ENCODE measurements at places on chromosomes 4 and X. TPM values are rescaled to one million over a fixed set of nuclear protein-coding genes. Genes with fewer than 3 reads are reported as not detected.
A peak's percentile ranks its signal among the peaks of the same experiment; 100 is the strongest.

DNA sequence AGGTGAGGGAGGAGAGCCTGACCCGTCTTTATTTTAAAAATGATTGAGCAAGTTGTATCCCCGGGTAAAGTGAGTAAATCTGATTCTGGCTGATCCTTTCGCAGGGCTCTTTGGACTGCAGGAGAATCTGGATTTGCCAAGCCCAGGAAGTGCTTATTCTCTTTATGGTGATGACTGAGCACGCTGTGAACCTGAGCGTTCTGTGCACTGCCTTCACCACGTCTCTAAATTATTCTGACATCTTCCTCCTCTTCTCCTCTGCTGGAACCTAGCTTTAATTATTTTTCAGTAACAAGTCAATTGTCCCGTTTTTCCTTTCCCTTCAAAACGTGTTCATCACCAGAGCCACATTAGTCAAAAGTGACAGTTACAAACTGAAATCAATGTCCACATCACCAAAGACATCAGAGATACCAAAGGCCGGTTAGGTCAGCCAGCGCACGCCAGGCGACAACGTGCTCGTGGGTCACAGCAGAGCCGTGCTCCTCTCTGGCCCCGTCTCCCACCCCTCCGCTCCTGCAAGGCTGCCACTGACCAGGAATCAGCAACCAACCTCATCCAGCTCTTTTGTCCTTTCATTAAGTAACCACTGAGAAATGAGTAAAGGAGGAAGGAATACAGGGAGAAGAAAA, 74.3 kb downstream of the DCTD start:
- no peak for DNase-seq

- peak; percentile 59 for DNase-seq
Observed at GRCh38 chr4:182885738-182886077, 31.5 kb downstream of the DCTD start.

- DNase-seq: peak; percentile 75
Observed at GRCh38 chrX:7132335-7133049, 15.0 kb upstream of the STS start.

DNA sequence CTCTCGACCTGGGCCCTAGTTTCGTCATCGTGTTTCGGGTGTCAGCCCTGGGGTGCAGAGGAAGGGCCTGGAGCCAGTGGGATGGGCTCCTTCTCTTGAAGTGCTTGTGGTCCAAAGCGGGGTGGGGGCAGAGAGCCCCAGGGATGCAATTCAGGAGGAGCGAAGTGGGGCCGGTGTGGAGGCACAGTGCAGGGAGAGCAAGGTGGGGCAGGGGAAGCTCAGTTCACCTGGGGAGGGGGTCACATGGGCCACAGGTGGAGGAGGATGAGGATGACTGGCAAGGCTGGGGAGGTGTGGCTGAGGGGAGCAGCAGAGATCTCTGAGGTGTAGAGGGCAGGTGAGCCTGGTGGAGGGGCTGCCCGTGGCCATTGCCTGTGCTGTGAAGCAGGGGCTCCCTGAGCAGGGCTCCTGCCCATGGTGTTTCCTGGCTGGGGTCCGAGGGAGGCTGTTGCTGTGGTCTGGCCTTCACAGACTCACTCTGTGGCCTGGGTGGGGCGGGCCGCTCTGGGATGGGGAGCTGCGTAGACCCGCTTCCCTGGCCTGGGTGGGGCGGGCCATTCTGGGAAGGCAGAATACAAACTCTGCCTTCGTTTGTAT, 6.9 kb downstream of the SORCS2 start:
- DNase-seq: no peak

DNA sequence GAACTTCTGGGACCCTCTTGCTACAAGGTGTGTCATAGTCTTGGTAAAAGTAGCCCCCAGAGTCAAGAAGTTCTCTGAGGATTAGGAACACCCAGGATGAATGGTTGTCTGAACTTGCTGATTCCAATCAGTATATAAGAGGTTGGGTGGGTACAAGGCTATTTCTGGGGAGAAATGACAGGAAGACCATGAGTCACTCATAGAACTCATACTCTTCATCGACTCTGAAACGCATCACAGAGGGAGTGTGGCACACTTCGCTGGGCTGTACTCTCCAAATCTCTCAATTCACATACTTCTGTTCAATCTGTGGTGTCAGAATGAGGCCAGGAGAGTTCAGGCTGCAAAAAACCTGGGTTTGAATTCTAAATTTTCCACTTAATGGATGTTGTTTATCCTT, 193.2 kb upstream of the LEF1 start:
- DNase-seq: no peak

The ITIH6 gene
- not detected for total RNA-seq

The DDX53 gene
- under 0.01 TPM for total RNA-seq

Measured in fibroblast of villous mesenchyme (primary cell).